Thoracic aorta (tissue), 2 donors: ENCODE measurements at places on chromosomes 2 and 18. TPM values are rescaled to one million over a fixed set of nuclear protein-coding genes. Genes with fewer than 3 reads are reported as not detected.

GRCh38 chr2:226216575-226216974 lies 583.0 kb downstream of the IRS1 start:
- no peak for DNase-seq
- H3K27me3 ChIP-seq, result no peaks in the 10 kb centered on the region
- H3K4me3 ChIP-seq, result no peak overlapping the region

GRCh38 chr18:25313268-25313667 lies 38.7 kb downstream of the ZNF521 start:
- H3K4me1 ChIP-seq, result no peaks in the 10 kb centered on the region
- H3K4me3 ChIP-seq, result no peak overlapping the region
- no peak for DNase-seq
- no peak overlapping the region for H3K27ac ChIP-seq
- H3K36me3 ChIP-seq, result no peaks in the 10 kb centered on the region

The SERPINB12 gene
- not detected for total RNA-seq

The XDH gene
- not detected for total RNA-seq

The BCL2 gene
- 29.3 TPM for total RNA-seq

GRCh38 chr18:79796016-79796415 lies 1.7 kb upstream of the KCNG2 start:
- H3K27ac ChIP-seq, result no peak overlapping the region
- H3K27me3 ChIP-seq, result peaks cover 9% of the 10 kb centered on the region
- no peaks in the 10 kb centered on the region for H3K36me3 ChIP-seq

The SCYGR4 gene
- not detected for total RNA-seq

DNA sequence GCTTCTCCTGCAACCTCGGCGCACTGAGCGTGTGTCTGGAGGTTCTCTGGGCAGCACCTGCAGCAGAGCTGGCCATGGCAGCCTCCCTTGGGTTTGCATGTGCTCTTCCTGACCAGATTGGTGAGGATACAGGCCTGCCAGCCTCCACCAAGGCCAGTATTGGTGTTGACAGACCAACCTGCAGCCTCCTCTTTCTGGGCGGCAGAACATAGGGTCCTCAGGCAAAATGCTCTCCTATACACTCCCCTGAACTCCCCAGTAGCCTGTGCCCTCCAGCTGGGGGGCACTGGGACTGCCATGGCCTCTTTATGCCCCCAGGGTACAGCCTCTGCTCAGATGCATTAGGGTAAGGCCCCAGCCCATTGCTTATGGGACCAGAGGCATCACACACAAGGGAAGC lies 131.9 kb upstream of the SPRED2 start:
- no peak overlapping the region for H3K27ac ChIP-seq
- no peaks in the 10 kb centered on the region for H3K27me3 ChIP-seq
- no peak overlapping the region for H3K4me3 ChIP-seq
- no peaks in the 10 kb centered on the region for H3K4me1 ChIP-seq

DNA sequence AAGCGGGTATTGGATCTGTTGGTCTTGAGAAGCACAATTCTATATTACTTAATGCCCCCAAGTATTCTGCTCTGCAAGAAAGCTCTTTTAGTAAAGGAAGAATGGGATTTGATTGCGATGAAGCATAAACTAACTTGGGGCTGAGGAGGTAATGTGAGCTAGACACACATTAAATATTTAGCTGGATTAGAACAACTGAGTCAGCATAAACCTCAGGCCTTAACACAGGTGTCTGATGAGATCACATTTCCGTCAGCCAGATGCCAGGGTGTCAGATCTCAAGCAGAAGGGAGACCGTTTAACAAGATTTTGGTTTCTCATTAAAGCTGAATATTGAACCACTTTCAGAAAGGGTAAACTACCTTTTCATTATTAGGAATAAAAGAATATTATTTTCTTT lies 94.5 kb downstream of the GYPC start:
- no peaks in the 10 kb centered on the region for H3K27me3 ChIP-seq
- H3K4me1 ChIP-seq, result no peaks in the 10 kb centered on the region
- no peaks in the 10 kb centered on the region for H3K36me3 ChIP-seq
- DNase-seq, result no peak

- no peak for DNase-seq
- no peaks in the 10 kb centered on the region for H3K36me3 ChIP-seq
- H3K27ac ChIP-seq, result no peak overlapping the region
- no peaks in the 10 kb centered on the region for H3K4me1 ChIP-seq
- no peaks in the 10 kb centered on the region for H3K27me3 ChIP-seq
Measured at GRCh38 chr18:21215490-21215889, 26.5 kb upstream of the GREB1L start.

The SLC9A2 gene
- not detected for total RNA-seq

DNA sequence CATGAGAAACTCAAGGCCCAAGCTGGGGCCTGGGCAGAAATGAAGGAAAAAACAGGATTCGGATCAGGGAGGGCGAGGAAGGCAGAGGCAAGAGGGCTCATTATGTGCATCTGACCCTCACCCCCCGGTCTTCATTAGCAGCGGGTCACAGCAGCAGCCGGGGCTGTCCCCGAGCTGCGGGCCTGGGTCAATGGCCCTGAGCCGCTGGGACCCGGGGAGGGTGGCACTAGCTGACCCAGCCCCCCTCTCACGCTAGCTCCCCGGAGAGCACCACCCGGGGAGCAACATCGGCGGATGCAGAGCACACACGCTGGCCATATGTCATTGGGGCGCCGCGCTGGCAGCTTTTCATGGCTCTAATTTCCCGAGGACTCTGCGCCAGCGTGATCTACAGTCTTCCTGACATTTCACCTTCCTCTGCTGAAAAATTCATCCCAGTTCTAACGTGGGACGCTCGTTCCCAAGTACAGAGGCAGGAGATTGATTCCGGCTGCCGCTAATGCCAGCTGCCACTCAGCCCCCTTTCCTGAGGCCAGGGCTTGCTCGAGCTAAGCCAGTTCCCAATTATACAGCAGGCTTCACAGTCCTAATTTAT lies 63.7 kb downstream of the EIPR1 start:
- H3K4me3 ChIP-seq, result no peak overlapping the region
- DNase-seq, result no peak
- no peak overlapping the region for H3K27ac ChIP-seq

The TBR1 gene
- not detected for total RNA-seq
